CD4-positive, alpha-beta T cell treated with Interleukin-15 for 1 hour (primary cell): ENCODE measurements at places on chromosomes 5 and 9.

GRCh38 chr9:120284821-120285220, 295.1 kb downstream of the CDK5RAP2 start:
- no peak for DNase-seq

GRCh38 chr9:70398145-70398556, 16.3 kb downstream of the KLF9 start:
- DNase-seq: peak; percentile 29

GRCh38 chr5:40383749-40384651, 295.7 kb upstream of the PTGER4 start:
- DNase-seq: no peak

GRCh38 chr9:112274600-112274999, 58.8 kb downstream of the PTBP3 start:
- DNase-seq: no peak

DNA sequence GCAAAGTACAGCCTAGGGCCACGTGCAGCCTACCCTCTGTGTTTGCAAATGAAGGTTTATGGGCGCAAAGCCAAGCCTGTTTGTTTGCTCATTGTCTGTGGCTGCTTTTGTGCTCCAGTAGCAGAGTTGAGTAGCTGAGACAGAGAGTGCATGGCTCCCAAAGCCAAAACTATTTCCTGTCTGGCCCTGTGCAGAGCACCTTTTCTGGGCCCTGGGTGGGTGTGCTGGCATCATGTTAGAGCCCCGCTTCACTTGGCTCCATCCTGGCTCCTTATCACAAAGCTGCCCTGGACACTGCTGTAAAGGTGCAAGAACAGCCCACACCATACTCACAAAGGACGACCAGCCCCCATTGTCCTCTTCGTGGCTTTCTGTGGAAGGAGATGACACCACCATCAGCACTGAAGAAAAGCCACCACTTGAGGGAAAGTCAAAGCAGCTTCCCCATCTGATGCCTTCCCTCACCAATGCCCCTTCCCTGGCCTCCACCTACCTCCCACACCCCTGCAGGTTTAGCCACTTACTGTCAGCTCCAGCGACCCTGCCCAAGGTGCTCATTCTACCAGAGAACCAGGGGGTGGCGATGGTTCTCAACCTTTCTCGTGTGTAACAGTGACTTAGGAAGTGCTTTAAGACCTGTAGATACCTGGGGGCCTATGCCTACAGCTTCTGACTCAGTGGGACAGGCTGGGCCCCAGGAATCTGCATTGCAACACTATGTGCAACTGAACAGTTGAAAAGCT, 23.4 kb downstream of the LCP2 start:
- DNase-seq: peak; percentile 69

GRCh38 chr9:92147030-92147851, 32.0 kb upstream of the SPTLC1 start:
- DNase-seq: no peak

DNA sequence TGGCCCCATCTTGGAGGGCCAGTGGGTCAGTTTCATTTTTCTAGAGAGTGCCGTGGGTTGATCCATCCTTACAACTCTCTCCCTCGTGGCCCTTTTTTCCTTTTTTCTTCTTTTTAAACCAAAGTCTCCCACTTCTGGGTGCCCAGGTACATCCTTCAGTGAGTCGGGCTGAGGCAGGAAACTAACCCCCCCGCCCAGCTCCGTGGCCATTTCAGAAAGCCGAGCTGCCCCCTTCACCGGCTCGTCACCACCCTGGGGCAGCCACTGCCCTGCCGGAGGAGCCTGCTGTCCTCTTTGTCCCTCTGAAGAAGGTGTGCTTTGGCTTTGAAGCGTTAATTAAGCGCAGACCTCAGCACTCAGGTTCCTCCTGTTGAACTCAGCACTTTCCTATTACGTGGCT, 5.2 kb downstream of the CFAP77 start:
- DNase-seq: no peak

- no peak for DNase-seq
Measured at GRCh38 chr5:158639881-158640592, 459.7 kb downstream of the EBF1 start.

DNA sequence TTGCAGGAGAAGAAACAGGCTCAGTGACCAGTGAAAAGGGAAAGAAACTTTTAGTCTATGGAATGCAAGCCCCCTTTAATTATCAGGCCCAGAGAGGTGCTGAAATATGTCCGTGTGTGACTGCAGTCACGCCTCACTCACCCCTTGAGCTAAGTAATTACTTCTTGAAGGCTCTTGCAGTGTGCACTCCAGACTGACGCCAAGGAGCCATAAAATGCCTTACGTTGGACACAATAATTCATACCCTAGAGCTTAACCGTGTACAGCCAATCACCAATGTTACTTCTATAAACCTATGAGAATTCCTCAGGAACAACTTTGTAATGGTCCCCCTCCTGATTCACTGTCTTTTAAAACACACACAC, 242.2 kb downstream of the SYK start:
- DNase-seq: no peak

DNA sequence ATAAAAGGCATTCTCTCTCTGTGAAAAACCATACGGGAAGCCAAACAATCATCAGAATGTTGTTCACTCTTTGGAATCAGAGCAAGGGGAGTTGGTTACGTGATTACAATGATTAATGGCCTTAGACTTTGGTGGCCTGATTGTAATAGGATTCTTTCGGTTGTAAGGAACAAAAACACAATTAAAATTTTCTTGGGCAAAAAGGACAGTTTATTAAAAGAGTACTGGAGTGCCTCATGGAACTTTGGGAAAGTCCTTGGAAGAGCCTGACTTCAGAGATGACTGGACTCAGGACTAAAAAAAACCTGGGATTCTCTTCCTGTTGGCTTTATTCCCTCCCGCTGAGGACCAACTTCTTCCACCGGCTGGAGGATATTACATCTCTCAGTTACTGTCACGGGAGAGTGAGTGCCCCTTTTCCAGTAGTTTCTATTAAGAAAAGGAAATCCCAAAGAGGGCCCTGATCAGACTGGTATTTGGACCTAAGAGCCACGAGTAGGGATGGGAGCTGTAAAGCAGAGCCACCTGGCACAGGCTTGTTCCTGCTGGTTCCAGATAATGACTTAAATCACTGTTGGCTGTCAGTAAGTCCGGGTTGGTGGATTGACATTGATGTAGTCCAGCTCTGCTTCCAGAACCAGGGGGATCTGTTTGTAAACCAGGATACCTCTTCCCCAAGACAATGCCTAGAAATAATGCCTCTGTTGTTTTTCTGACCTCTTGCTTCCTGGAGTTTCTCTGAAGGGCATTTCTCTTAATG, 53.9 kb downstream of the CFAP95 start:
- DNase-seq: no peak

DNA sequence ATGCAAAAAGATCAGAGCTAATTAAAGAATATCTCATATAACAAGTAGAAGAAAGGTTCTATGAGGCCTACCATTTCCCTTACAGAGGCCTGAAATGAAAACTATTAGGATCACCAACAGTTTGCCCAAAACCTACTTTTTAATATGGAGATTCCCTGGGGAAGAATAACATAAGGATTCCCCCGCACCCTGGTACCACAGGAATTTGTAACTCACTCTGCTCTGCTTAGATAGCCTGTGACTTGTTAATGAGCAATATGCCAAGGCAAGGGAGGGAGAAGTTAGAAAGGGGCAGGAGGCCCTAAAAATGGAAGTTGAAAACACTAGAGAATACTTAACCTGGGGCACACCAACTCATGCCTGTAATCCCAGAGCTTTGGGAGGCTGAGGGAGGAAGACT, 107.0 kb downstream of the CDH6 start:
- DNase-seq: no peak

DNA sequence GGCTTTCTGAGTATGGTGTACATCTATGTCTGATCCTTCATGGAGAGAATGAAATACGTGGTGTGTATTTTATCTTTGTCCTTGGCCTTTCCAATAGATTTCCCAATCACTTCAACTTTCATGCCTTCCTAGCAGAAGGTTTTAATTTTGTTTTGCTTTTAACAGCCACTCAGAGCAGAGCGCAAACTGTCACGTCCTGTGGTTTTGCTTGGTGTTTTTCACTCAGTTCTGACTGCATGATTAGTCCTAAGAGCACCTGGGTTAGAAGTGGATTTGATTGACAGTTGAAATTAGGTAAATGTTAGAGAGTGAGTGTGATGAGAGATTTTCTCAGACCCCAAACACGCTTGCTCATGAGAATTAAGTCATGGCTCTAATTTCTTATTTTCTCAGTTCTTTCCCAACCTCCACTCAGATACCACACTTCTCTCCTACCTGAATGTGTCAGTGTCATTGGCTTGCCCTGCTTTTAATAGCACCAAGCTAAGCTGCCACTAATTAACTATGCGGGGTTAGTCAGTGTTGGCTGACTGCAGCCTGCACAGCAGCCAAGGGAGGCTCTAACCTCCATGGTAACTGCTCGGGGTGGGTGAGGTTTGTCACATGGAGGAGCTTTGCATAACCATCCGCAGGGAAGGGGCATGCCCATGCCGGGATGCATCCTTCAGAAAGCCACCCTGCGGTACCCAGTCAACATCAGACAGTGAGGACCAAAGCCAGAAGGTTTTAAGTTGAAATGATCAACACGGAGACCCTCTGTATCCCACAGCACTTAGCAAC, 173.4 kb downstream of the NR3C1 start:
- DNase-seq: no peak

GRCh38 chr5:180974612-180975315, 13.9 kb upstream of the BTNL3 start:
- no peak for DNase-seq

DNA sequence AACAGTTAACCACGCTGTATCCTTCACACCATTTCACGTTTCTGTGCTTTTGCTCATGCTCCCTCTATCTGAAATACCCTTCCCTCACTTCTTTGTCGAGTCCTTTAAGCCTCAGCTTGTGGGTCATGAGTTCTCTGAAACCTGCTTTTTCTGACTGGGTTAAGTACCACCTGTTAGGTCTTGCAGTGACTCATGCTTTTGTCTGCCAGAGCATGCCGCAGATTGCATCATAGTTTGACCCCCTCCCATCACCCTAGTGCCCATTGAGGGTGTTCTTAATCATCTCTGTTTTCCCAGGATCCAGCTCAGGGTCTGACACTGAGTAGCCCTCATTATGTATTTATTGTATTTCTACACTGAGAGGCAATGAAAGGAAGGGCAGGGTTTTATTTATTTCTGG, 190.2 kb downstream of the ASTN2 start:
- DNase-seq: no peak

DNA sequence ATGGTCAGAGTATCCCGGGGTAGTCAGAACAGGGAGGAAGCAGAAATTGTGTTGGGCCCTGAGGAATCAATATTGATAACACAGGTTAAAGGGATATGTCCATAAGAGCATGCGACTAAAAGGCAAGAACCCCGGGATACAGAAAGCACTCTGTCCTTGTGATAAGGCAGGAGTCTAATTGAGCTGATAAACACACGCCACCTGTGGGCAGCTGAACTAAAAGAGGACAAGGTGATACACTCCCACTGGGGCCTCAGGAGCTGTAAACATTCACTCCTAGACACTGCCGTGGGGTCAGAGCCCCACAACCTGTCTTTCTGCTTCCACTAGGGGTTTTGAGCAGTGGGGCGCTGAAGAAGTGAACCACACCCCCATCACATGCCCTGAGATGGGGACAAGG, 144.7 kb upstream of the MPDZ start:
- no peak for DNase-seq

DNA sequence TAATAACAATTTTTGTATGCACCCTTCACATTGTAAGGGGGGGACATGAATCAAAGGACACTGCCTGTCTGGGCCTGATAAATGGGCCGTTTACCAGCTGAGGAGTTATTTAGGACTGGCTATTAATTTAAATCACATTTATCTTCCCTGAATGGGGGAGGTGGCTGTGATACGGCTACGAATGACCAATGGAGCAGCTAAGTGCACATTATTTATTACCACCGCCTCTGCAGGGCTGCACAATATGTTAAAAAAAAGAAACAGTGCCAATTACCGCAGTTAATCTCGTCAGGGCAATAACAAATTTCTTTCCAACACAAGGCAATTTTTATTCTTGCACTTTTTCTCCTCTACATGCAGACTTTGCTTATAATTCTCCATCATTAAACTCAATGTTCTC, 318.4 kb downstream of the IRX2 start:
- no peak for DNase-seq

DNA sequence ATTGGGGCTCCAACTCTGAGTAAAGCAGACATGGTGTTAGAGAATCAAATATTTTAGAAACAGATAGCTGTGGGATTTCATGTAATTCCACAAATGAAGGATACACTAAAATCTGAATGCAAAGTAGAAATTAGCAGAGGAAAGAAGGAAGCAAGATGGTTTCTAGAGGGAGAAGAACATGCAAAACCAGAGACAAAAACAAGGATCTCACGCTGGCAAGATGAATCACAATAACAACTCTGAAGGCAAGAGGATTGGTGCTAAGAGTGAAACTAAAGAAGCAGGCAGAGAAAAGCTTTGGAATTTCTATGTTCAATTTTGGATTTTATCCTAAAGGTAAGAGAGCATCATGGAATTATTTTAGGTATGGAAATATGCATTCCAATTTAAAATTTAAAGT, 857.2 kb upstream of the COX7C start:
- no peak for DNase-seq

DNA sequence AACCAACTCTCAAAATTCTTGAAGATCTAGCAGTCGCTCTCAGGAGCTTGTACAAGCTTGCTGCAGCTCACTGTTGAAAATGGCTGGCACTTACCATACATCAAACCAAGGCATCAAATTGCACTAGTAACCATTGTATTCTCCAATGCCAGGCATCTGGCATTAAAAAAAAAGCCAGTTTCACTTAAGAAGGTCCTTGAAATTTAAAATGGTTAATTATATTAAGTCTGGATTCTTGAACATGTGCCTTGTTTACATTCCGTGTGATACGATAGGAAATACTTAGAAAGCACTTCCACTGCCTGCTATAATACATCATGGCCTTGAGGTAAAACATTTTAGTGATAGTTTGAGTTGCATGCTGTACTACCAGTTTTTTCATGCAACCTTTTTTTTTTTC, 300.7 kb downstream of the KDM4C start:
- no peak for DNase-seq

GRCh38 chr9:89675058-89675742, 70.4 kb downstream of the GADD45G start:
- DNase-seq: no peak

DNA sequence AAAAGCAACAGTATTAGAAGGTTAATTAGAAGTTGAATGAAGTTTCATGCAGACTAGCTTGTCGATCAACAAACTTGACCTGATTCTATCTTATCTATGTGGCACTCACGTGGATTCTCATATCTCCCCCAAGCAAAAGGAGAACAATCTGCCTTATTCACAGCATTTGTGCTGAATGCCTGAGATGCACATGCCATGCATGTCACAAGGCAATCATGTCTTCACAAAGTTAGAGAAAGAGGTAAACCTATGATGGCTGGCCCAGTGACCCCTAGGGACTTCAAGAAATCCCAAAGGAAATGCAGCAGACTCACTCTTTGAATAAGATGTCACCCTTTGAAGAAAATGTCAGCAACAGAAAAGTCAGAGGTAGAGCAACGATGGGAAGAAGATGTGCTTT, 17.6 kb upstream of the SHOC1 start:
- no peak for DNase-seq

- DNase-seq: no peak
Measured at GRCh38 chr5:115467628-115468027, 76.9 kb downstream of the FEM1C start.
